Urinary bladder (tissue), 4 donors: ENCODE measurements at places on chromosomes 13 and 19.

DNA sequence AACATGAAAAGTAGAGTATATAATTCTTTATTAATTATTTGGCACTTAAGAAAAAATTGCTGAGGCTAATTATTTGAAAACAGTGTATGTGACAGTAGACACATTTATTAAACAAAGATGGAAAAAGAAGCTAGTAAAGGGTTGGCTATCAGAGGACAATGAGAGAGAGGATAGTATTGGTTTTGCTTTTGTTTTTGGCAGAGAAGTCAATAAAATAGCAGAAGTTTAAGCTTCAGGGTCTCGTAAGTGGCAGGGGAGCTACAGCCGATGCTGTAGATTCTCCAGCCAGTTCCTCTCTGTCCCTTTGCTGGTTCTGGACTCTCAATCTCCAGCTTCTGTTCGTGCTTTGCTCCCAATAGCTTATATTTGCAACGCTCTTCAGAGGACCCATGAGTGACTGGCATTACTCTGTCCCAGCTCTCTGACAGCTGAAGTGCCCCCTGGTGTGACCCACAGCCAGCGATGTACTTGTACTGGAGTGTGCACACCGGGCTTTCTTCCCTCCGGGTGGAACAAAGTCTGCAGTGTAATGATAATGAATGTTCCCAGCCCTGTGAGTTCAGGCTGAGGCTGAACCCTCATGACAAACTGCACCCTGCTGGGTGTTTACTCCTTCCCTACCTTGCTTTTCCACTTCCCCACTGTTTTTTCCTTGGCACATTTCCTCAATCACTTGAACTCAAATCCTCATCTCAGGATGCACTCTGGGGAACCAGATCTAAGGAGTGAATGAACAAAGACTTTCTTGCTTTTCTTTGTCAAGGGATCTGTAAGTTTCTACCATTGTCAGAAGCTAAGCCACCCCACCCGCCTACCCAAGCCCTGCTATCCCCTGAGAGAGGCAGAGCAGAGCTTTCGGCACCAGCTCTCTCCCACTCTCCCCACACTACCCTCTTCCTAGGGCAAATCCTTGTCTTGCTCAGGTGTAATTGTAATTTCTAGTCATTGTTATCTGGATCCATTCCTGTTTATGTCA lies 254.8 kb downstream of the LHFPL6 start:
- DNase-seq = no peak

GRCh38 chr13:112876305-112877000 lies 92.6 kb upstream of the MCF2L start:
- DNase-seq = no peak

DNA sequence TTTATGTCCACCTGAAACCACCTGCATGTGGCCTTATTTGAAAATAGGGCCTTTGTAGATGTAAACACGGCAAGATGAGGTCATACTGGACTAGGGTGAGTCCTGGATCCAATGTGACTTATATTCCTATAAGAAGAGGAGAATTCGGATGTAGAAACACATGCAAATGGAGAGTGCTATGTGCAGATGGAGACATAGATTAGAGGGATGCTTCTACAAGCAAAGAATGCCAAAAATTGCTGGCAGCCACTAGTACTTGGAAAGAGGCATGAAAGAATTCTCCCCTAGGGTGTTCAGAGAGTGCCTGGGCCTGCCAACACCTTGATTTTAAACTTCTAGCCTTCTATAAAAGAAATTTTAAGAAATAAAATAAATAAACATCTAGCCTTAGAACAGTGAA lies 226.1 kb downstream of the RFC3 start:
- DNase-seq = no peak

- no peak for DNase-seq
These were observed 302.9 kb downstream of the LMO7 start for GRCh38 chr13:75938811-75939560.

GRCh38 chr19:1474011-1474764 lies 4.8 kb downstream of the C19orf25 start:
- no peak for DNase-seq

GRCh38 chr19:2333027-2333806 lies 4.7 kb downstream of the SPPL2B start:
- DNase-seq = no peak

- no peak for DNase-seq
These were observed 25.3 kb downstream of the NAXD start for GRCh38 chr13:110640591-110641029.

- no peak for DNase-seq
These were observed 653 bp downstream of the MVB12A start for GRCh38 chr19:17420475-17420924.
